NCI-H1417 treated with DMSO at 0.1 percent for 48 hours (cell line): ENCODE measurements at places on chromosomes 2 and 18.

- DNase-seq, result no peak
Observed at GRCh38 chr2:9010866-9011265, 7.4 kb upstream of the MBOAT2 start.

GRCh38 chr2:203706403-203706802 is at the start of gene CD28:
Gene CD28, plus strand, starts transcription at chr2:203706639. Its CDS starts 58 bp downstream, at chr2:203706697.
- DNase-seq, result no peak

GRCh38 chr18:40841467-40841866 is 1113.6 kb upstream of the PIK3C3 start:
- DNase-seq, result no peak

DNA sequence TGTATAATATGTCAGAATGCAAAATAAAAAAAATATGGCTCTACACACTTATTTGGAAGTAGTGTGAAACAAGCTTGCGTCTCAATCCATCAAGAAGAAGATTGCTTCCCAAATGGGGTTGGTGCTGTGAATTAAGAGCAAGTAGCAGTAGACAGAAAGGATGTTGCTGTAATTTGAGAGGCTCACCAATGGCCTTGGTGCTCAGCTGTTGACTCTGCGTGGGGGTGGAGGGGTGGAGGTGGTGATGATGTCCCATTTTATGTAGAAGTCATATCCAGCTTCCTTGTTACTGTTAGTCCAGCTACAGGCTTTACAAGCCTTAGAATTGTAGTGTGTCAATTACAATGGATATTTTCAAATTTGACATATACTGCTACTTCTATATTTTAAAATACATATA is 223.4 kb upstream of the RND3 start:
- peak; percentile 49 for DNase-seq

- no peak for DNase-seq
Observed at GRCh38 chr2:141399270-141399669, 731.5 kb downstream of the LRP1B start.

DNA sequence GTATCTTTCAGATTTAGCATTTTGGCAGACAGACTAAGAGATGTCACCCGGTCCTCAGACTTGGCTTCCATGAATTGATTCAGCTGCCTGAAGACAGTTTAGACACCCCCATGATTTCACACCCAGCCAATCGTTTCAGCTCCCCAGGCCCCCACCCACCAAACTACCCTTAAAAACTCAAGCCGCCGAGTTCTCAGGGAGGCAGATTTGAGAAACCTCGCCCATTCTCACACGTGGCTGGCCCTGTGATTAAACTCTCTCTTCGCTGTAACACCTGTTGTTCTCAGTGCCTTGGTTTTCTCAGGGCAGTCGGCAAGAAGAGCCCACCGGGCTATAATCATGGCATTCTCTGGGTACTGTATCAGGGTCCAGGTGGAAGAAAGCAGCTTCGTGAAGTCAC is 35.2 kb downstream of the UXS1 start:
- DNase-seq, result no peak

DNA sequence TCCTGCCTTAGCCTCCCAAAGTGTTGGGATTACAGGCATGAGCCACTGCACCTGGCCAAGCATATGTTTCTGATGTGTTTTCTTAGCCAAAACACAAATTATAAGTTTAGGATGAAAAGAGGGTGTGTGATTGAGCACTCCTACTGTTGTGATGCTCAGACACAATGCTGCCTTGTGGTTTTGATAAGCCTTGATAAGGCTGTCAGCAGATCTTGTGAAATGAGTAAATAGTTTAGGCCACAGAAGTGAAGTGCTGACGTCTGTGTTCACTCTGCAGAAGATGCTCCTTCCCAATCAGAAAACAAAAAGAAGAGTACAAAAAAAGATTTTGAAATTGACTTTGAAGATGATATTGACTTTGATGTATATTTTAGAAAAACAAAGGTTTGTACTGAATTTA is 24.3 kb downstream of the NCAPH start:
- DNase-seq, result no peak

- DNase-seq, result no peak
Observed at GRCh38 chr2:75375646-75376582, 176.6 kb upstream of the TACR1 start.
